ENCODE measurements at places on chromosomes 1 and 21. TPM values are rescaled to one million over a fixed set of nuclear protein-coding genes. Genes with fewer than 3 reads are reported as not detected.

GRCh38 chr1:102282955-102283354 is 286.2 kb upstream of the OLFM3 start:
- no peak for DNase-seq

GRCh38 chr21:27570306-27570868 is 603.5 kb upstream of the ADAMTS5 start:
- no peak for DNase-seq

GRCh38 chr1:198155253-198155652 is 1.5 kb upstream of the NEK7 start:
- no peak for DNase-seq

- DNase-seq: no peak
Measured at GRCh38 chr1:204867666-204868339, 2.9 kb upstream of the NFASC start.

- no peak for DNase-seq
Measured at GRCh38 chr1:218817071-218817470, 356.6 kb upstream of the LYPLAL1 start.

DNA sequence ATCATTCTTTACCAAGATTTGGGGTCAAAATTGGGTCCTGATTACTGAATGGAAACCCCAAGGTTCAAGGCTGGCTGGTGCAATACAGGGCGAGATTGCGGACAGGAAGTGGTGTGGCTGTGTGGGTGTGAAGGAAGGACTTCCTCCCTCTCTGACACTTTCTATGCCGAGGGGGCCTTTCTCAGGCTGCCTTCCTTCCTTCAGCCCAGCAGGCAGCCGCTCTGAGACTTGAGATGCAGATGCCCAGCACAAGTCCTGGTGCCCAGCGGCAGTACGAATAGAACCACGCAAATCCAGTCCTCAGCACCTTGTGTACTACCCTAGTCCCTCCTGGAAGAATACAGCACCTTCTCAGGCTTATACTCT is 16.3 kb downstream of the BATF3 start:
- DNase-seq: no peak

- no peak for DNase-seq
Measured at GRCh38 chr1:7888248-7889081, 35.6 kb upstream of the UTS2 start.

DNA sequence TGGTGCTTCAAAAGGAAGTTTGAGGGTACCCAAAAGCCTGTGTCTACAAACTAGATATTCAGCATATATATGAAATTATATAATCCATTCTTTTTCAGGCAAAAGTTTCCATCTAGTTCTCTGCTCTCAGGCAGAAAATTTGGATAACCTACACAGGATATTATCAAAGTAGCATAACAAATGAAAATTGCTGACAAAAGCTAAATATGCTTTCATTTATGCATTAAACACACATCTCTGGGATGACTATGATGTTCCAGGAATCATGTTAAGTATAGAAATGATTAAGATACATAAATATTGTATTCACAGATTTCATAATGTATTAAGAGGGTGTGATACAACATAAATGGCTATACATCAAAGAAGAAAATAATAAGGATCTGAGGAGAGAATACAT is 92.8 kb downstream of the LRRC53 start:
- DNase-seq: no peak

GRCh38 chr21:33914188-33914587 is 1.4 kb downstream of the ATP5PO start:
- DNase-seq: no peak

Gene GPR52
- 9.7 TPM for total RNA-seq

Gene OR2L8
- 3.2 TPM for total RNA-seq

All from dorsolateral prefrontal cortex (tissue), 122 donors.